ENCODE measurements at places on chromosomes 4 and X. TPM values are rescaled to one million over a fixed set of nuclear protein-coding genes. Genes with fewer than 3 reads are reported as not detected.

The CT83 gene
- total RNA-seq, result not detected

DNA sequence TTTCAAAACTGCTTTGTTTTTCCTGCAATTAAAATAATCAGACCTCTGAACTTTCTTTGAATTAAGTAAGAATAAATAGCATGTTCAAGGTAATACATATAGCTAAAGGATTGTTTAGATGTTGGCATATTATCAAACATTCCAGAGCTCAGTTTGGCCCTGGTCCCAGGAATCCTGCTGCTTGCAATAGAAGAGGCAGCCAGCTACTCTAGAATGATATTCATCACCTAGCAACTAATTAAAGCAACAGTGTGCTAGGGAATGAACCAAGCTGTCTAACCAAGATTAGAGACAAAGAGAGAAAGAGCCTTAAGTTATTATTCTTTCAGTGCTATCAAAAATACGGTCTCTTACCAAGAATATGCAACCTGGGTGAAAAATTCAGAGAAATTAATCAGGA lies 460.9 kb downstream of the GABRG1 start:
- DNase-seq, result no peak

- no peak for DNase-seq
Measured at GRCh38 chr4:128544272-128544671, 256.7 kb upstream of the PGRMC2 start.

- DNase-seq, result no peak
Measured at GRCh38 chrX:39338583-39338982, 537.3 kb downstream of the MID1IP1 start.

- DNase-seq, result no peak
Measured at GRCh38 chrX:134537179-134537955, 77.4 kb downstream of the HPRT1 start.

GRCh38 chr4:159071969-159072765 lies 30.7 kb upstream of the RAPGEF2 start:
- no peak for DNase-seq

GRCh38 chrX:107827030-107827831 lies 1.6 kb downstream of the MID2 start:
- DNase-seq, result no peak
